ENCODE measurements at places on chromosomes 1 and 21.

GRCh38 chr1:7434566-7434965 lies 336.5 kb upstream of the VAMP3 start:
- DNase-seq: no peak

- no peak for DNase-seq
Measured at GRCh38 chr1:68358439-68358838, 91.3 kb downstream of the RPE65 start.

GRCh38 chr1:24966724-24967346 lies 36.8 kb upstream of the RUNX3 start:
- no peak for DNase-seq

DNA sequence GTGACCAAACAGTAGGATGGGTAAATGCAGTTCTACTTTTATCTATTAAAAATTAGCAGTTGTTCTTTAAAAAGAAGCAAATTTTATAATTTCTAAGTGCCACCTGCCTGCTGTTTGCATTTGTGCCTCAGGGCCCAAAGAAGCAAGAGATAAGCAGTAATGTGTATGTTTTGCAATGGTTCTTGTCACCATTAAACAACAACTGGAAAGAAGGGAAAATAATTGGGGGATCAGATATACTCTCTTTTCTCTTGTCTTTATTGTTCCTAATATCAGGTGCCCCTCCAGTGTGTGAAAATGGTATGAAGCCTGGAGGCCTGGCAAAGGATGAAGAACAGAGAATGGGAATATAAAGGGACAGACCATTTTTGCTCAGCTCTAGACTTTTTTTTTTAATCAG lies 9.6 kb downstream of the B3GALT2 start:
- DNase-seq: no peak

- DNase-seq: no peak
Measured at GRCh38 chr1:204045430-204045829, 27.5 kb upstream of the SOX13 start.

GRCh38 chr1:157178490-157178889 lies 40.3 kb upstream of the ETV3 start:
- DNase-seq: no peak

All from putamen (tissue), 1 donor.